ENCODE measurements at places on chromosomes 7 and 10.

DNA sequence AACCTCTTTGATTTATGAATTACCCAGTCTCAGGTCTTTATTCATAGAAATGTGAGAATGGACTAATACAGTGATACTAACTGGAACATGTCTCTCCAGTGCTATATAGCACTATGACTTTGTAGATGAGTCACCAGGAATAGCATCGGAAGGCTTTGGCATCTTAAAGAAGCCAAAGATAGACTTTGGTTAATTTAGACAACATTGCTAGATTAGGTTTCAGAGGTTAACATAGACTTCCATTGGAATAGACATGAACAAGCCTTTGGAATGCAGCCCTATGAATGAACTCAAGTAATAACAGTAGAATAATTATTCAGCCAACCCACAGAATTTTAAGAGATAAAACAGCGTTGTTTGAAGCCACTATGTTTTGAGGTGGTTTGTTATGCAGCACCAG is 169.2 kb downstream of the HGF start:
- no peak for DNase-seq

DNA sequence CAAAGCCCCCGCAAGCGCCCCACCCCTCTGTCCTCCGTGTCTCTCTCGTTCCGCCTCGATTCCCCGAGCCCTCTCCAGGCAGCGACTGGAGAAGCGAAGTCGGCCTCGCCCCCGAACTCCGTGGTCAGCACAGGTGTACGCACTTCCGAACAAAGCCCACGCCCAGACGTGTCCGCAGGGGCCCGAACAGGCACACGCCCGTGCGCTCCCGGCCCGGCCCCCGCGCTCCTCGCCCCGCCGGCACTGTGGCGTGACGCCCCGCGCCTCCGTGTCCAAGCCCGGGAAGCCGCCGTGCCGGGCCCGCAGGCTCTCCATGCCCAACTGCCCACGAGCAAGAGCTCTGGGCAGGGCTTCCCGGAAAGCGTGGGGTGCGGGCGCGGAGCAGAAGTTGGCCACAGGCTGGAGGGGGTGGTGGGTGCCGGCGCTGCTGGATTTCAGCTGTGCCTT is 662 bp downstream of the NRCAM start:
- no peak for DNase-seq

DNA sequence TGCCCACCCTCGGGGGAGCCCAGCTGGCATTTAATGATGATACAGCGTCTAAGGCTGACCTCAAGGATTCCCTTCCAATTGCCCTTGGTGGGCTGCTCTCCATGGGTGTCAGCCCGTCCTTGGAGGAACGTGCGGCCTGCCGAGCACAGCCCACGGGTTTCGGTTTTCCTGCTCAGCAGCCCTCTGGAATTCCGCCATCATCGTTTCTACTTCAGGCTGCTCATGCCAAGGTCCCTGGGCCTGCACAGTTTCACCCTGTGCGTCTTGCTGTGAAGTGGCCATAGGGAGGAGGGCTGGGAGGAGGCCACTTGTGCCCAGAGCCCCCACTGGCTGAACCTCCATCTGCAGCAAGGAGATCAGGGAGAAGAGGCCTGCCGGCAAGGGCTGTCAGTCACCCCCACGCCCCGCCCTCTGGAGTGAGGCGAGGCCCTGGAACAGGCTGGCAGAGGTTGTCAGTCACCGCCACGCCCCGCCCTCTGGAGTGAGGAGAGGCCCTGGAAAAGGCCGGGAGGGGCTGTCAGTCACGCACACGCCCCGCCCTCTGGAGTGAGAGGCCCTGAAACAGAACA is 82.8 kb downstream of the CHST15 start:
- no peak for DNase-seq

DNA sequence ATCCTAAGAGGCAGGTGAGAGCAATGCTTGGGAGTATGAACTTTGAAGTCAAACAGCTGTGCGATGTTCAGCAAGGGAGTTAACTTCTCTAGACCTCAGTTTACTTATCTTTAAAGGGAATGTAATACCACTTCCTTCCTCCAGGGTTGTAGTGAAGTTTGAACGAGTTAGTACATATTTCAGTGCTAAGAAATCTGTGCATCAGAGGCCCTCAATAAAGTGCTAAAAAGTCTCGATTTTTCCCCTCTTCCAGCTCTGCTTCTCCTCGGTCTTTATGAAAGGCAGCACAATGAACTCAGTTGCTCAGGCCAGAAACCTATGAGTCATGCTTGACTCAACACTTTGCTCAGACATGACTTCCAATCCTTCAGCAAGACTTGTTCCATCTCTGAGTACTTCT is 418.9 kb downstream of the MDFIC start:
- no peak for DNase-seq

DNA sequence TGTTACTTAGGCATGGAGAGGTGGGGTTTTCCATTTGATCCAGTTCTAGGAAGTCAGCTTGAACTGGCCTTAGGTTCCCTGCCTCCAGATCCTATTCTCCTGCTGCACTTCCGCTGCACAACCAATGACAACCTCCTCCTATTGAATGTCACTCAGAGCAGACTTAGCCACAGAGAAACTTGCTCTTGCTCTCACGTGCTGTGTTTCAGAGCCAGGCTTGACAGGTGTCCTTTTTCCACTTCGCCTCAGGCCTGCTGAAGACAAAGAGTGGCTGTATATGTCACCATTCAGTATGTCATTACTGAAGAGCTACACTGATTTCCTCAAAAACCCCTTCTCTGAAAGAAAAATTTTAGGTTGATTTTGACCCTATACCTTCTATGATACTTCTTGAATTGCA is 115.4 kb upstream of the ETV1 start:
- DNase-seq: no peak
